ENCODE measurements at places on chromosomes 4 and X. TPM values are rescaled to one million over a fixed set of nuclear protein-coding genes. Genes with fewer than 3 reads are reported as not detected.

DNA sequence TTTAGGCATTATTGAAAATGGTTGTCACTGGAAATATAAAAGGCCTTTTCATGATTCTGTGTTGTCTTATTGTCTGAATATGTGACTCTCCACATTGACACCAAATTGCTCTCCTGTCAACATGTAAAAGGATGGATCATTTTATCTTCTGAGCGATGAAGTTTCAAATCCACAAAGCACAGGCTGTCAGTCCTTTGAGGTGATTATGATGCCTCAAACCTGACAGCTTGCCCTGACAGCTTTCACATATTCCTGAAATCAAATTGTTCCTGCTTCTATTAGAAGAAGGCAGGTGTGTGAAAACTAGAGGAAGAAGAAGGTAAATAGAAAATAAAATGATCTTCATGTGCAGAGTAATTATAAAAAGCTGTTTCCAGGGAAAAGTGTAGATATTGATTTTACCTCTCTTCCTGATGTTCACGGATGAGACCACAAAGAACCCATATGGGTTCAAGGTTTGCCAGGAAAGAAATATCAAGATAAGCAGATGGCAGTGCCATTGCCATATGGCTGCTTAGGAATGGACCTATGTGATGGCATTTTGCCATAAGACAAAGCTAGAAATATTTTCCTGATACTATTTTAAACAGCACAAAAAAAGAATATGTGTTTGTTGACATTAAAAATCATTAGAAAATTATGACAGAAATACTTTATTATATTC lies 1006.3 kb upstream of the AGA start:
- no peak for DNase-seq

GRCh38 chr4:87498446-87498900 lies 30.7 kb downstream of the SPARCL1 start:
- DNase-seq, result no peak

GRCh38 chr4:24973747-24974601 lies 56.8 kb downstream of the LGI2 start:
- peak; percentile 85 for DNase-seq

DNA sequence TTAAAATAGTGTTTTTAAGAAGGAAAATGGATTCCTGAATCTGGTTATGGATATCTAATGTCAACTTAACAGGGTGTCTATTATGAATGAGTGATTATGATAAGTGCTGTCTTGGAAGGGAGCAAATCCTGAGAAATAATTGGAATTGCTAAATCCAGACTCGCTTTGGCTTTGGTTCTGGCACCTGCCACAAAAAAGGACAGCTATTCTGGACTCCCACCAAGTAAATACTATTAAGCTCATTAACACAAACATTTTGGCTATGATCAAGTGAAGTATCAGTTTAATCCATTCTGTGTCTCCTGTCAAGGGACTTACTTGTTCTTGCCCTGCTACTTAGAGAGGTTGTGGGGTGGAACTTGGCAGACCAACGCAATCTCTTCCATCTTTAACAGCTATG lies 403.7 kb downstream of the CENPC start:
- DNase-seq, result no peak

DNA sequence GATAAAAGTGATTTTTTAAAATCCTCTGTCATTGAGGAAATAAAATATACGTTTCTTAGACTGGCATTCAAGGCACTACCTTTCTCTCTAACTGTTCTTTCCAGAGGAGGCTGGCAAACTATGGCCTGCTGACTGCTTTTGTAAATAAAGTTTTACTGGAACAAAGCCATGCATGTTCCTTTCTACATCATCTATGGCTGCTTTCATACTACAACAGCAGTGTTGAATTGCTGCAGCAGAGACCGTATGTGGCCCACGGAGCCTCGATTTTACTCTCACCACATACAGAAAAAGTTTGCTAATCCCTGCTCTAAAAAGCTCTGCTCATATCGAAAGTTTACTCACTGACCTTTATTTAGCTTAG lies 20.2 kb downstream of the SETD7 start:
- DNase-seq, result no peak

DNA sequence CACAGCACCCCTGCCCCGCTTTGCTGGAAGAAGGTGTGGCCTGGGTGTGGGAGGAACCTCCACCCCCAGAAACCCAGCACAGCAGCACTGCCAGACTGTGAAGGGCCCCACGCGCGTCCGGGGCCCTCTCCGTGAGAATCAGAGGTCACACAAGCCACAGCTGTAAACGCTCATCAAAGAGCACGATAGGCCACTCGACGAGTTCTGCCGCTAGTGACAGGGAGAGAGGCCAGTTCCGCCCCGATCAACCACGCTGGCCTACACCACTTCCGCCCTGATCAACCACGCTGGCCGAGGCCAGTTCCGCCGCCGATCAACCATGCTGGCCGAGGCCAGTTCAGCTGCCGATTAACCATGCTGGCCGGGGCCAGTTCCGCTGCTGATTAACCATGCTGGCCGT lies 25.9 kb upstream of the ADRA2C start:
- DNase-seq, result no peak

- peak; percentile 84 for DNase-seq
Measured at GRCh38 chrX:72094894-72095293, 36.8 kb downstream of the RTL5 start.

DNA sequence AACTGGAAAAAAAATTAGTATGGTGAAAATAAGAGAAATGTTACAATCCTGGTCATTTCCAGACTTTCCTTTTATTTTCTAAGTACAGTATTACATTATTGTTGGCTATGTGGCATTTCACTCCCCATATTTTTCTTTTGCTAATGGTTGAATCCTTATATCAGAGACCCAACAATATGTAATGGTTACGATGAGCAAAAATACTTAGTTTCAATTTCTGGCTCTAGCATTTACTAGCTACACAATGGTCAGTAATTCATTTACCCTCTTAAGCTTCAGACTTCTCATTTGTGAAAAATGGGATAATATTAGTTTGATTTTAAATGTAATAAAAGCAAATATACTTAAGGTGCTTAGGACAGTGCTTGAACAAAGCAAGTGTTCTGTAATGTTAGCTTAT lies 942.9 kb upstream of the PABPC4L start:
- DNase-seq, result no peak

DNA sequence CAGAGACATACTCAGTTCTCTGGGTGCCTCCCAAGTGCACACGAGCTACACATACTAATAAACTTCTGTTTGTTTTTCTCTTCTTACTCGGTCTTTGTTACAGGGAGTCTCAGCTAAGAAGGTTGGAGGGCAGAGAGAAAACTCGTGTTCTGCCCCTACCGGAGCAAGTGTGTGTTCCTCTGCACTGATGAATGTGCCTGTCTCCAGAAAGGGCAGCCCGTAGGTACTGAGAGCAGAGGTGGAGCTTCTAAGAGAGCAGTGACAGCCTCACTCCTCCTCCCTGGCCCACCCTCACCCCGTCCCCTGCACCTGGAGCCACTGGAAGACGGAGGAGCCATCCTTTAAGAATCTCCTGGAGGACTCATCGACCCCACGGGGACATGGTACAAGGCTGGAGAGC lies 67.6 kb downstream of the MTNR1A start:
- DNase-seq, result no peak

DNA sequence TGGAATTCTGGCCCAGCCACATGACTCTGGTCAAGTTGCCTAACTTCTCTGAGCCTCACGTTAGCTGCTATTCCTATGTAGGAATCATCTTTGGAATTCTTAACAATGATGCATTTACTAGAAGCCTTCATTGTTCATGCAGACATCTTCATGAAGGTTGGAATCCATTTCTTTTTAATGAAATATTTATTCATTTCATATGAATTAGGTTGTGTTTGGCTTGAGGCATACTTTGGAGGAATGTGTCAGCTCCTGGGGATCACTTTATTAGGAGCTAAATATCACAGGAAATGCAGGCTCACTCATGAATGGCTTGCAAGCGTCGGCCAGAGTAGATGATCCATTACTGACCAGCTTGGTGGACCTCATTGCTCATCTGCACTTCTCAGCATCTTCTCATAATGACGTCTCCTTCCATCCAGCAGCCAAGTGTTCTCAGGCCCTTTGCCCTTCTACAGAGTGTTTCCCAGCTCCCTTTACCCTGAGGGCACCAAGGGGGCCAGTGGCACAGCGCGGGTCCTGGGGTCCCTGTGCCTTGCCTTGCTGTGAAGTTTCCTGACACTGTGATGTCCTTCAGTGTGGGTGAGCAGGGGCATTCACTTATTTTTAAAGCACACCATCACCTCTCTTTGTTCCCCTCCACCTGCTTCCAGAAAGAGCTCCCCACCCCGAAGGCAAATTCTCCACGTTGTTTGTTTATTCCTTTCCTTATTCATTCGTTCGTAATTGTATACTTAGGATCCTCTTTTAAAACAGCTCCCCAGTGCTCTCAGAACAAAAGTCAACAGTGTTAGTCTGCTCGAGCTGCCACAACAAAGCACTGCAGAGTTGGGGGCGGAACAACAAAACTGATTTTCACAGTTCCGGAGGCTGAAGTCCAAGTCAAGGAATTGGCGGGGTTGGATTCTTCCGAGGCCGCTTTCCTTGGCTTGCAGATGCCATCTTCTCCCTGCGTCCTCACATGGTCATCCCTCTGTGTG lies 106.8 kb downstream of the STK32B start:
- no peak for DNase-seq

DNA sequence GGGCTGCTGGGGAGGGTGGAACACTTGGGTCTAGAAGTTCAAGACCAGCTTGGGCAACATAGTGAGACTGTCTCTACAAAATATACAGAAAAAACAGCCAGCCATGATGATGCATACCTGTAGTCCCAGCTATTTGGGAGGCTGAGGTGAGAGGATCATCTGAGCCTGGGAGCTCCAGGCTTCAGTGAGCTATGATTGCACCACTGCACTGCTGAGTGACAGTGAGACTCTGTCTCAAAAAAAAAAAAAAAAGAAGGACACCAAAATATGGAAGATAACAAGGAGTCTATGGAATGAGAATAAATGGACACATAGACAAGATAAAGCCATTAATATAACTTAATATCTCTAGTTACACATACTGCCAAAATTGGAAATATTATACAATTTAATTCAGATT lies 62.7 kb upstream of the IL15 start:
- no peak for DNase-seq

GRCh38 chr4:147173797-147174432 lies 228.3 kb upstream of the TTC29 start:
- DNase-seq, result no peak

GRCh38 chrX:20118065-20118824 lies 1.5 kb upstream of the MAP7D2 start:
- no peak for DNase-seq

- no peak for DNase-seq
Measured at GRCh38 chr4:26573389-26573794, 10.5 kb upstream of the TBC1D19 start.

- no peak for DNase-seq
Measured at GRCh38 chrX:131745942-131746489, 202.1 kb downstream of the OR13H1 start.

DNA sequence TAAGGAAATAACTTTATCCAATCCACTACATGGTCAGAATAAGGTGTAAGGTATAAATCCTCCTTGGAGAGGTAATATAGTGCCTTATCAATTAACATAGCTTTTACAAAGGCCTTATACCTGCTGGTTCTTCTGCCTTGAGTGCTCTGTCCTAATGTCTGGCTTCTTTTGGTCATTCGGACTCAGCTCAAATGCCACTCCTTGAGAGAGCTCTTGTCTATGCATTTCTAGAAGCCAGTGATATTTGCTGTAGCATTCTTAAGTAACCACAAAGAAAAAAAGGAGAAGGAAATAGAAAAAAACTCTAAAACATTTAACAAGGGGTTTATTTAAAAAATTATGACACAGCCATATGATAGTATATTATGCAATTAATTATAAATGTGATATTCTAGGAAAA lies 444.8 kb upstream of the SLIT2 start:
- DNase-seq, result no peak

GRCh38 chrX:102712216-102712966 lies at the start of gene GPRASP2:
Gene GPRASP2 (plus strand): TSS chrX:102712448. CDS start chrX:102714870, 2,422 bp downstream.
- DNase-seq, result peak; percentile 84

- no peak for DNase-seq
Measured at GRCh38 chrX:115372152-115372551, 82.6 kb downstream of the LUZP4 start.

- DNase-seq, result no peak
Measured at GRCh38 chr4:88054901-88055300, 47.5 kb downstream of the PKD2 start.

GRCh38 chr4:74659576-74660411 lies 134.5 kb downstream of the BTC start:
- DNase-seq, result no peak

GRCh38 chr4:48315728-48316630 lies 25.4 kb upstream of the SLAIN2 start:
- no peak for DNase-seq

GRCh38 chr4:52552778-52553177 lies 106.3 kb downstream of the USP46 start:
- no peak for DNase-seq

DNA sequence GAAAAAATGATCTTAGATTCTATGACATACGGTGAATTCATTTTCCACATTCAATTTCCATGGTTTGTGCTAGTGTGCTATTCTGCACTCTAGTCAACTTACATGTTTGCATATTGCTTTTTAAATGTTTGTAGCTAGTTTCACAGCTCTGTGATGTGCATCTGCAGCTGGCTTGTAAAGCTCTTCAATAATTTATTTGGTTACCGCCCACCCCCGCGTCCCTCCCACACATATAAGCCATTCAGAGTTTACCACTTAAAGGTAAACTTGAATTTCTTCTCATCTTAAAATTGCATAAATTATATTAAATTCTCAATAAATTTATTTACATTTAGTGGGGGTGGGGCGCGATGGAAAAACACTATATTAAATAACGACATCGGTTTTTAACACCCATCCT lies 291 bp upstream of the NBDY start:
- DNase-seq, result no peak

GRCh38 chrX:360496-361150 lies 26.1 kb downstream of the PPP2R3B start:
- DNase-seq, result peak; percentile 64

DNA sequence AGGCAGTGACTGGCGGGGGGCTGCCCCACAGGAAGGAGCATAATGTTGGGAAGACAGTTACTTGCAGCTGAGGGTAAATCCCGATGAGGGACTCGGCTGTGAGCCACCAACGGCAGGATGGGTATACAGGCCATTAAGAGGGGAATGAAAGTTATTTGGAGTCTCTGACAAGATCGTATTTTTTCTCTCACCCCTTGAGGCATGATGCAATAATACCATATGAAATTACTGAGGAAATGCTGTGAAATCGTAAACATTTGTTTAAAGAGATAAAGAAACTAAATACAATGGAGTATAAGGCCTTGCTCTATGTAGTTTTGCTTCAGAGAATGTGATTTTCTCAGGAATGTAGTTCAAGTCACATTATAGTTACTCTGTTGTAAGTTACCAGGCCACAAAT lies 12.7 kb downstream of the IL1RAPL1 start:
- no peak for DNase-seq

The JCHAIN gene
- 838 TPM for total RNA-seq

The RAB39B gene
- total RNA-seq, result 4.4 TPM

The DDX53 gene
- not detected for total RNA-seq

The HS3ST1 gene
- total RNA-seq, result 7.4 TPM

The MSL3 gene
- total RNA-seq, result 59.7 TPM

The SORCS2 gene
- 0.63 TPM for total RNA-seq

The NLGN4X gene
- 16.1 TPM for total RNA-seq

The AKAP14 gene
- total RNA-seq, result not detected

All from spleen (tissue), 13 donors.